ENCODE measurements at places on chromosomes 1 and 21.

DNA sequence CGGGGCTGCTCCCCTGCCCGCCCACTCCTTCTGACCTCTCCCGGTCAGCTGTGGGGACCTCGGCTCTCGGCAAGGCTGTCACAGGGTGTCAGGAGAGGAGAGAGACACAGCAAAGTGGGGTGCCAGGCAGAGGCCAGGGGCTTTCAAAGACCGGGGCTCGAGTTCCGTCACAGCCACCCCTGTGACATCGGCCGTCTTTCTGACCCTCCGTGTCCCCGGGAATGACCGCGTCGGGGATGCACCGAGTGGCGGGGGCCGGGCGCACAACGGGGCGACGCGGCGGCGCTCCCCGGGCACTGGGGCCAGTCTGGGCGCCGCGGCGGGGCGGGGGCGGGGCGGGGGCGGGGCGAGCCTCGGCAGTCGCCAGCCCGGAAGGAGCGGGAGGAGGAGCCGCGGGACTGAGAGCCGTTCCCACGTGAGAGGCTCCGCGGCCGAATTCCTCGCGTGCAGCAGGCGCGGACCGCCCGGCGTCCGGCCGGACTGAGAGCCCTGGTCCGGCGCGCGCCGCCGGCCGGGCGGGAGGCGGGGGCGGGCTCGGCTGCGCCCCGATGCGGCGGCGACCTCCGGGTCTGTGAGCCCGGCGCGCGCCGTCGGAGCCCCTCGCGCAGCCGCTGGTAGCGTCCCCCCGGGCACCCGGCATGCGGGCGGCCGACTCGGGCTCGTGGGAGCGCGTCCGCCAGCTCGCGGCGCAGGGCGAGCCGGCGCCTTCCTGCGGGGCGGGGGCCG, 229.7 kb upstream of the TMEM51 start:
- peak; percentile 68 for DNase-seq

DNA sequence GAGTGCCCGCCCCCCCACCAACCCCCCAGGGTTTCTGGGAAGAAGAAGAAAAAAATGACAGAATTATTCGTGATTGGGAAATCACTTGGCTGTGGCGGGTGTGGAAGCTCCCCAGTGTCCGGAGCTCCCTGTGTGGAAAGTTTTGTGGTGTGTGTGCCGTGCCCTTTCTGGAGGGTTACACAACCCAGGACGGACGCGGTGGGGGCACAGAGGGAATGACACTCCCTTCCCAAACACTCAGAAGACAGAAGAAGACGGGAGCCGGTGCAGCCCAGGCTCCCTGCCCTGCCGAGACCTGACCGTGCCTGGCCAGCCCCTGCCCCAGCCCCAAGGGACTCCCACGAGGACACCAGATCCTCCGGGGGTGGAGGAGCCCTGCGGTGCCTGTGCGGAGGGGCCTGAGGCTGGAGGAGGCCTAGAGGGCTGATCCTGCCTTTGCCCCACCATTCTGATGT, 33.0 kb upstream of the ADARB1 start:
- DNase-seq: no peak

DNA sequence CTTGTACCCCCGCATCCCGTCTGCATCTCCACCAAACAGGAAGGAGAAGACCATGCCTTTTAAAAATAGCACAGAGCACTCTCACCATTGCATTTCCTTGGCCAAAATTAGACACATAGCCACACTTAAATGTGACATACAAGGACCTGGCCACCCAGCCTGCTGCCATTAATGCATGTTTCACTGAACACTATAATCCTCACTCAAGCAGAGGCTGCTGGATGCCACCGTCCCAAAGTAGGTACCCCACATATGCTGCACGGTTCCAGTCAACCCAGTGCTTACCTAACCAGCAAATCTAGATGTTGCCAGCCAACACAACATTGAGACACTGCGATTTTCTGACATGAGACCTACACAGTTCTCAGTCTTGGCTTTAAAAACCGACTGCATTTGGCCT, 107.7 kb downstream of the ADSS2 start:
- DNase-seq: no peak

DNA sequence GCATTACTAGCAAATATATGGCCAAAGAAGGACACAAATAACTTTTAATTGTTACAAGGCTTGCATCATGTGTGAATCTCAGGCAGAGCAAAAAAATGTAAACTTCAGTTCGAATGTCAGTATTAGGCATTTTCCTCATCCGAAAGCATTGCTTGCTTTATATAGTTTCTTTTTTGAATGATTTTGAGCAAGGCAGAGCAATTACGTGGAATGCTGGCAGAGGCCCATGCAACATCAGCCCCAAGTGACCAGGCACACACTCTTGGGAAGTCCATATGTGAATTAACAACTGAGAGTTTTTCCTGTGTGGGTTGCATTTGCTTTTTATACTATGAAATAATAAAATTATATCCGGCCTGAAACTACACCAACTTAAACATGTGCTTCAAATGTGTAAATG, 274.8 kb downstream of the PTPRC start:
- DNase-seq: no peak

GRCh38 chr21:29316029-29316742, 17.5 kb downstream of the BACH1 start:
- DNase-seq: no peak

GRCh38 chr1:115929881-115930280, 46.4 kb upstream of the SLC22A15 start:
- DNase-seq: no peak
